Suppressor macrophage treated with lipopolysaccharide for 4 hours (primary cell): ENCODE measurements at places on chromosomes 4 and X.

DNA sequence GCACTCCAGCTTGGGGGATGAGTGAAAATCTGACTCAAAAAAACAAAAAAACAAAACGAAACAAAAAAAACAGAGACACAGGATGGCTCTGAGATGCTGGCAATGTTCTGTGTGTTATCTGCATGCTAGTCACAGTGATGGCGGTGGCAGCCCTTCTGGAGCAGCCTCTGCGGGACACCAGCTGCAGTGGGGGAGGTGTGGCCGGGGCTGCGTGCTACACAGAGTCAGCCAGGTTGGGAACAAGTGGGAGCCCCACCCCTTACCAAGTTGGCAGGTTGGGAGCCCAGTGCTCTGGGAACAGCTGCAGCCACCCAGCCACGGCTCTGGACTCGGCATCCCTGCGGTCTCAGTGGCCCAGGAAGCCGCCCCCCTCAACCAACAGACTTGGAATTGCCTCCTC lies 206.5 kb upstream of the ZFP42 start:
- DNase-seq, result no peak

DNA sequence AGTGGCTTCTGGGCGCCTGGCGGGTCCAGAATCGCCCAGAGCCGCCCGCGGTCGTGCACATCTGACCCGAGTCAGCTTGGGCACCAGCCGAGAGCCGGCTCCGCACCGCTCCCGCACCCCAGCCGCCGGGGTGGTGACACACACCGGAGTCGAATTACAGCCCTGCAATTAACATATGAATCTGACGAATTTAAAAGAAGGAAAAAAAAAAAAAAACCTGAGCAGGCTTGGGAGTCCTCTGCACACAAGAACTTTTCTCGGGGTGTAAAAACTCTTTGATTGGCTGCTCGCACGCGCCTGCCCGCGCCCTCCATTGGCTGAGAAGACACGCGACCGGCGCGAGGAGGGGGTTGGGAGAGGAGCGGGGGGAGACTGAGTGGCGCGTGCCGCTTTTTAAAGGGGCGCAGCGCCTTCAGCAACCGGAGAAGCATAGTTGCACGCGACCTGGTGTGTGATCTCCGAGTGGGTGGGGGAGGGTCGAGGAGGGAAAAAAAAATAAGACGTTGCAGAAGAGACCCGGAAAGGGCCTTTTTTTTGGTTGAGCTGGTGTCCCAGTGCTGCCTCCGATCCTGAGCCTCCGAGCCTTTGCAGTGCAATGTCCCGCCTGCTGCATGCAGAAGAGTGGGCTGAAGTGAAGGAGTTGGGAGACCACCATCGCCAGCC lies at the start of gene ATOH1:
TSS of gene ATOH1 (plus strand) at position 422 of the 663 bp plus-strand sequence. CDS start at position 596, 174 bp downstream.
- DNase-seq, result peak; percentile 6

DNA sequence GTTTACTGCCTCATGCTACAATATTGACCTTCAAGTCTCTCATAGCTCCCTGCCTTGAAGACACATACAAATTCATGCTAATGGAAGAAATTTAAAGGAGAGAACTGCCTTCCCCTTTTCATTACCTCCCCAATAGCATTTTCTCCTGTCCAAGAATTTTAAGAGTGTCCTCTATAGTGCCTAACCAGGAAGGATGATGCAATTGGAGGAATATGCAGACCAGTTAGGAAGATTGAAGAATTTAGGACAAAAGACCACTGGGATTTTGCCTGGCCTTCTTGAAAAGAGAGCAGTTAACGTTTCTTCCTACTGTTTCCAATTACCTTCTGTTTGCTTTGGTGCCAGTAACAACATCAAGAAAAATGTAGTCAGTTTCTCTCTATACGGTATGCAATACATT lies 443.9 kb downstream of the INPP4B start:
- DNase-seq, result no peak

DNA sequence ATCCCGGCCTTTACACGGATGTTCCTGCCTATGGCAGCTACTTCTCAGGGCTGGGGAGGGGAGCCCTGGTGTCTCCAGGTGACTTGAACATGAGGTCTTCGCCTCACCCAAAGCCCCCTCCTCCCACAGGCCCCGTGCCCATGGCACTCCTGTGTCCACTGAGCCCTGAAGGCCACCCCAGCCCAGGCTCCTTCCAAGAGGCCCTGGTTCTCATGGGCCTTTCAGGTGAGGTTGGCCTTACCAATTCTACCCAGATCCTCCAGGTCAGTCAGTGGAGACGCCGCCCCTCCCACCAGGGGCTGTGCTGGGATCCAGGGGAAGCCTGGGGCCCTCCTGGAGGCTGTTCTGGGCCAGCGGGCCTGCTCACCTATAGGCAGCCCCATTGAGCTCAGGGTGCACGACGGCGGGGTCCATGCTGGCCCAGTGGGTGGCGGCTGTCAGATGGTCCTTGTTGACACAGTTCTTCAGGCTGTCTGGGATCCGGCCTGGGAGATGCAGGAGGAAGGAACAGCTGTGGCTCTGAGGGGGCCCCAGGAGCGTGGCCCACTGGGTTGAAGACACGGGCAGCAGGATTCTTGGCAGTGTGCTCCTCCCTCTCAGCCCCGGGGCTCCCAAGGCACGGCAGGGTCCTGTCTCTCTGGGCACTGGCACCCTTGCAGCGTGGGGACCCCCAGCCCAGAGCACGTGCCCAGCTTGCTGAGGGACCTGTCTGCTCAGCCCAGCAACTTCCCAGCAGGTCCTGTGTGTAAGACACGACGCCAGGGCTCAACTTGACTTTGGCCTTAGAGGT lies 36.2 kb downstream of the CTBP1 start:
- no peak for DNase-seq

DNA sequence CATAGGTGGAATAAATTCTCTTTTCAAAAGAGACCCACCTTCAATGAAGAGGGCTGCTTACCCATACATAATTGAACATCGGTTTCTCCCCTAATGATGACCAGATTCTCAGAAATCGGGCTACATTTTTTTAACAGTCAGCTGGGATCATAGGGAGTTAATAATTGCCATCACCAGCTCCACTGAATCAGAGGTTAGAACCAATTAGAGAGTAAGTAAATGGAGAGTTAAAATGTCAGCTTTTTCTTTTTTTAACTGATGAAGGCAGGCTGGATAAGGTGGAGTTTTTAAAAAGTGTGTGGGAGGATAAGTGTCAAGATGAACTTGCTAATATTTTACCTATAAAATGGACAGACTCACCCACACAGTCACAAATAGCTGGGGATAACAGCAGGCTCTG lies 584.5 kb upstream of the NR3C2 start:
- no peak for DNase-seq

- no peak for DNase-seq
These were observed 107.7 kb upstream of the ZFP42 start for GRCh38 chr4:187887906-187888305.

- DNase-seq, result peak; percentile 1
These were observed 2185.1 kb upstream of the TENM3 start for GRCh38 chr4:180057891-180058671.

DNA sequence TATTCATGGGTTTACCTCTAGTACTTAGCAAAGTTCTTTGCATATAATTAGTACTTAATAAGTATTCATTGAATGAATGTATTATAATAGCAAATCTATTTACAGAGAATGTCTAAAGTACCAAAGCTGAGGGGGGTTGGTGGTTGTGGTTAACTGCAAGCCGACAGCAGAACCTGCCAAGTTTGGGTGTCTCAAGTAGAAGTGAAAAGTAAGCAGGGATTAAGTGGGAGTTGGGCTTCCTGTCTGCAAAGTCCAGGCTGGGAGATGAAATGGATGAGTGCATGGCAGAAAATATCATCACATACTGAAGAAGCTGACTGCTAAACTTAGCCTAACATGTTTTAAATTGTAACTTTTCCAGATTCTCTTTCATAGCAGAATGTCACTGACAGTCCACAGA lies 169.6 kb downstream of the CAMK2D start:
- no peak for DNase-seq

DNA sequence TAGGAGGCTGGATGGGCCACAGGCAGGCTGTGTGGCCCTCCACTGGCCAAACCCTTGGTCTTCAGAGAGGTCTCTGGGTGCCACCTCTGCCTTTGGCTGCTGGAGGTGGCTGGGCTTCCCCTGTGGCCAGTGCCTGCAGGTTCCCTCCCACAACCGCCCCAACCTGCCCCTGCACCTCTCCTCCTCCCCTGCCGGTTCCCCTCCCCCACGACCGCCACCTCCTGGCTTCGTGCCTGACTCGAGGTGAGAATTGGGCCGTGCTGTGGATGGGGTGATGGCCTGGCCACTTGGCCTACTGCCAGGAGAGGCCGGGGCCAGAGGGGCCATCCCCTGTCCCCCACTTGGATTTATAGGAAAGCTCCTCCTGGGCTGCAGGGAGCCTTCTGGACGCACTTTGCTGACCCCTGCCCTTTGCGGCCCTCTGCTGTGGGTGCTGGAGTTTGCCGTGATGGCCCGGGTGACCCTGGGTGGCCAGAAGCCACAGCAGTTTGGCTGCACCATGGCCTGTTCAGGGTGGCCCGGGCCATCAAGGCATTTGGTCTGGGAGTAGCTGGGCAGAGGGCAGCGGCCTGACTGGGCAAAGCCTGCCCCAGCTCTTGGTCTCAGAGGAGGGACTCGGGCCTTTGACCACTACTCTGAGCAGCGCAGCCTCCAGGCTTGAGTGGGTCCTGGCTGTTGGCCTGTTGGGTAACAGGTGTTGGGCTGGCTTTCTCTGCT lies 3.8 kb downstream of the NAT8L start:
- DNase-seq, result no peak

- peak; percentile 41 for DNase-seq
These were observed 73.3 kb downstream of the TASL start for GRCh38 chrX:30504309-30504708.

- no peak for DNase-seq
These were observed 106.8 kb downstream of the ARSJ start for GRCh38 chr4:113872426-113873260.

GRCh38 chrX:6374556-6374955 lies 145.9 kb upstream of the NLGN4X start:
- DNase-seq, result no peak

DNA sequence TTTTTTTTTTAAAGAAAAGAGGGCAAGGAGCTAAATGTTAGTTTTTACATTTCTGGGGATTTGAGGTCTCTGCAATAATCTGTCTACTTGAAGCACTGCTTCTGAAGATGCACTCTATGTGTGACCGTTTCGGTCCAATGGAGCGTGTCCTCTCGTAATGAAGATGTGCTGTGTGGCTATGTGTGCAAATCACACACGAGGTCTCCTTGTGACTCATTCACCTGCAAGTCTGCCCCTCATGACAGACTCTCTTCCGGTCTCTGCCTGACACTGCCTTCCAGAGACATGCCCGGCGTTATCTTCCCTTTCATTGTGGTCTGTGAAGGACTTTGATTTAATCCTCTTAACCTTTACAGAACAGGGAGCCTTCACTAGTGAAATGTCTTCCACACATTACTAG lies 84.3 kb downstream of the TRAM1L1 start:
- DNase-seq, result no peak

DNA sequence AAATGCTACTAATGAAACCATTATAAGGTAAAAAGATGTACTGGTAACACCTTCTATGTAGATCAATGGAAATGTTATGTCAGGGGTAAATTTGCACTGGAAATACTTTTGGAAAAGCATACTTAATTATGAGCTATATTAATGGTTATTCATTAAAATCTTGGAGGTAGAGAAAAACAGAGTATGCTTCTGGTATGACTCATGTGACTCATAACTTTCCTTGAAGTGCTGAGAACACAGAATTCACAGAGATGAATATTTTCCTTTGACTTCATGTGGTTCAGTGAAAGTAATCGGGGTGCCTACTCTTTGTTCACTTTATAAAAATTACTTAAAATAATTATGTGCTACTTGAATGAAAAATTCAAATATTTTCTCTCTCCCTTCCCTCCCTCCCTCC lies 254.2 kb downstream of the KCTD8 start:
- DNase-seq, result no peak

GRCh38 chrX:109475174-109475891 lies 6.6 kb downstream of the GUCY2F start:
- DNase-seq, result peak; percentile 19

DNA sequence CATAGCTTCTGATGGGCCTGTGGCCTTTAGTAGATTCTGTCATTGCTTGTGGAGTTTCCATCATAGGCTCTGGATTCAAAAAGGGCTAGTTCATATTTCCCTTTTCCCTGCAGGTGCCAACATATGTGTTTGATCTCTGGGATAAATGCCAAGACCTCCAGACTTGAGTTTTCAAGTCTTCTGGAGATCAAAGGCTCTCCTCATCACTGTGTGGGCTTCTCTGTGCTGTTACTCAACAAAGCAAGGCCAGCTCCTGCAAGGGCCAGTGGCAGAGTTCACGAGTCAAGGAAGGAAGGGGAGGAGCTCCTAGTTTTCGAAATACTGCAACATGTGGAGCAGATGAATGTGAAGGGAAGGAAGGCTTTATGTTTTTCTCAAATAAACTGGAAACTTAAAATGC lies 62.7 kb upstream of the SCML1 start:
- DNase-seq, result peak; percentile 12

GRCh38 chr4:6425336-6425735 lies 47.1 kb downstream of the PPP2R2C start:
- no peak for DNase-seq

GRCh38 chrX:153627675-153628111 lies 19.3 kb upstream of the DUSP9 start:
- no peak for DNase-seq

GRCh38 chr4:30720021-30720660 lies at the start of gene PCDH7:
TSS of gene PCDH7 (plus strand) at chr4:30720369. CDS start at chr4:30721423, 1,054 bp downstream.
- peak; percentile 29 for DNase-seq

- DNase-seq, result no peak
These were observed 50.9 kb downstream of the USP26 start for GRCh38 chrX:133045986-133046385.

DNA sequence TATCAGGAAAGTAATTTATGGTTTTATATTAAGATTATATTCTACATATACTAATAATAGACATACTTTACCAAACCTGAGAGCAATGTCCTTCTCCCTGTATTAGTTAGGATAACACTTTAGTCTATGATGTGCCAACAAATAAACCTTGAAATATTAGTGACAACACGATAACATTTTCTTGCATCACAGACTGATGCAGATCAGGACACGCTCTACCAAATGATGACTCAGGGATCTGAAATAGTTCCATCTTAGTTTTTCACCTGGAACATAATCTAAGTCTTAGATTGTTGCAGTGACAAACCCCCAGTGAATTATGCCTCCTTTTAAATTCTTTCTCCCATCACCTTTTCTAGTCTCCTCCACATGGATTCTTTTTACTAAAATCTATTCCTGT lies 214.2 kb downstream of the CLCN4 start:
- no peak for DNase-seq

DNA sequence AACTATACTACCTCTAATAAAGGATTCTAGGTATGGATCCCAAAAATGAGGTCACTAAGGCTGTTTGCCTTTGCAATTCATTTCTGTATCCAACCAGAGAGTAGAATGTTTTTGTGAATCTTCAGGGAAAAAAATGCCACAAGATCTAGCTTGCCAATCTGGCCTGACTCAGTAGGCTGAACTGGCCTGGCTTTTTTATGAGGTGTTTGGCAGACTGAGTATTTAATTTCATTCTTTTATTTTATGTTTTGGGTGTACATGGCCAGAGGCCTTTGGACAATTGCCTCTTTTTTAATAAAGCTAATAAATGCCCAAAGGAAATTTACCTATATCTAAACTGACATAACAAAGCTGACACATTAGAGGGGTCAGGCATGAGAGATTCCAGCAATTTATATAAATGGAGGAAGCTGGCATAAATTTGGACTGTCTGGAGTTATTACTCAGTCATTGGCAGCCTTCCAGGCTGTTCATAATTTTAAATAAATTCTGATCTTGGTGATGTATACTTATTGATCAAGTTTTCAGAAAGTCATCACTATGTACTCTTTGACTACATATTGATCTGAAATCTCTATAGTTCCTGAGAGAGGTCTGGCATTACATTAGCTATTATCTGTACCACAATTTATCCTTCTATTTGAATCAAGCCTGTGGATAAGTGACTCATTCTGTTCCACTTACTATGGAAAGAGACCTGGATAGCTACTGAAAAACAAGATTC lies 376.4 kb upstream of the NOCT start:
- DNase-seq, result no peak
